Right renal cortex interstitium (tissue), 3 donors: ENCODE measurements at places on chromosomes 3 and 15.

GRCh38 chr15:36501063-36501678, 78.3 kb upstream of the CDIN1 start:
- no peak for DNase-seq

GRCh38 chr3:185362850-185363661, at the start of gene MAP3K13:
TSS of gene MAP3K13 (plus strand) at chr3:185363136. CDS start at chr3:185428582, 65,446 bp downstream.
- peak; percentile 77 for DNase-seq

DNA sequence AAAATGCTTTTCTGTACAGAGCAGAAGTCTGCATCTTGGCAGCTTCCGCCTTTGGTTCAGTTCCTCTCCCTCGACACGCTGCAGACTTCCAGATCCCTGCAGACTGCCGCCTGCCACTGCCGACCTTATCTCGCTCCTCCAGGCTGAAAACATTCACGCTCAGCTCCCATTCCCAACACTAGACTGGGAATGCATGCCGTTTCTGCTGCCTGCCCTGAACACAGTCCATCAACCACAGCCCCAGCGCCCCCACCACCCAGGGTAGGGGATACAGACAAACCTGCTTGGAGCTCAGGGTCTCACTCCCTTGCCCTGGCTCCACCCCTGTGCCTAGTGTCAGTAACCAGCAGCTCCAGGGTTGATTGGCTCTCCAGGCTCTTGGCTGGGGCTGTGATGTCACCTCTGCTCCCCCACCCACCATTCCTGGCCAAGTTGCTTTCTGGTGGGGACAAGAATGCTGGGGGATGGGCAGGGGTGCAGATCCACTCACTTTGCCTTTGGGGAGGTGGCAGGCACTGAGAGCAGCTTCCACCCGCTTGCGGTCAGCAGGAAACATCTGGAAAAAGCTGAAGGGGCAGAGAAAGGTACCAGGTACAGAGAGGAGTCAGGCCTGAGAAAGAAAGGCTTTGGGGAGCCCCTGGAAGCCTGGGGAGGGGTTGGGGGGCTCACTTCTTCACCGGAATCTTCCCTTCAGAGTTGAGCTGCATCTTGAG, 6.1 kb downstream of the PLCB2 start:
- no peak for DNase-seq

- DNase-seq: no peak
These were observed 50.3 kb upstream of the SNRK start for GRCh38 chr3:43236008-43236407.

DNA sequence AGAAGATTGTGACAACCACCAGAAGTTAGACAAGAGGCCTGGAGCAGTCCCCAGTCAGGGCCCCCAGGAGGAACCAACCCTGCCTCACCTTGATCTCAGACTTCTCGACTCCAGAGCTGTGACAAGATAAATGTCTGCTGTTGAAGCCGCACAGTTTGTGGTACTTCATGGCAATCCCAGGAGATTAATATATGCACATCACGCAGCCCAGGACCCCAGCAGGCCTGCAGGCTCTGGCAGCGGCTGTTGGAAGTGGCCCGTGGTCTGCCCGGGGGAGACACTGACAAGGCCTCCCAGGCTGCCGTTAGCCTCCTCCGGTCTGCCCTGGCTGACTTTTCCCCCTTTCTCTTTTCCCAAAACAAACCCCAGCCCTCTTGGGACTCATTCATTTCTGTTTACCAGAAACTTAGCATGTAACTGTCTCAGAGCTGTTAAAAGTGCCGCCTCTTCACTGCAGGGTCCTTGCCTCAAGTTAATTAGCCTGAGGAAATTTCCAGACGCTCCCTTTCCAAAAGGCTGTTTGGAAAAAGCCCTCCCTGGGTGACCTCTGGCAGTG, 183.5 kb upstream of the LYSMD4 start:
- no peak for DNase-seq

GRCh38 chr3:60456180-60456579, 795.1 kb downstream of the FHIT start:
- DNase-seq: no peak

GRCh38 chr3:142993958-142994442, 7.4 kb upstream of the U2SURP start:
- DNase-seq: peak; percentile 42

DNA sequence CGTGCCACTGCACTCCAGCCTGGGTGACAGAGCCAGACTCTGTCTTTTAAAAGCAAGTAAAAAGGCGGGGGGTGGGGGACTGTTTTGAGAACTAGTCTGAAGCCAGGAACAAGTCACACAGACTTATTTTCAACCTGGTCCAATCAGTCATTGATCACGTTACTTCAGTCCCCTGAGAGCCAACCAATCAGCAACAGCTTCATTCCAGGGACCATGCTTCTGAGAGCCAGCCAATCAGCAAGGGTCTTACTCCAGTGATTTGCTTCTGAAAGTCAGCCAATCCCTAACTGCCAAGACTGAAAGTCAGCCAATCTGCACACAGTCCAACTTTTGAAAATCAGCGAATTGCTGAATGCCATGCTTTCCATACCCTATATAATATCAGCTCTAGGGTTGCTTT, 48.6 kb upstream of the C15orf39 start:
- no peak for DNase-seq

DNA sequence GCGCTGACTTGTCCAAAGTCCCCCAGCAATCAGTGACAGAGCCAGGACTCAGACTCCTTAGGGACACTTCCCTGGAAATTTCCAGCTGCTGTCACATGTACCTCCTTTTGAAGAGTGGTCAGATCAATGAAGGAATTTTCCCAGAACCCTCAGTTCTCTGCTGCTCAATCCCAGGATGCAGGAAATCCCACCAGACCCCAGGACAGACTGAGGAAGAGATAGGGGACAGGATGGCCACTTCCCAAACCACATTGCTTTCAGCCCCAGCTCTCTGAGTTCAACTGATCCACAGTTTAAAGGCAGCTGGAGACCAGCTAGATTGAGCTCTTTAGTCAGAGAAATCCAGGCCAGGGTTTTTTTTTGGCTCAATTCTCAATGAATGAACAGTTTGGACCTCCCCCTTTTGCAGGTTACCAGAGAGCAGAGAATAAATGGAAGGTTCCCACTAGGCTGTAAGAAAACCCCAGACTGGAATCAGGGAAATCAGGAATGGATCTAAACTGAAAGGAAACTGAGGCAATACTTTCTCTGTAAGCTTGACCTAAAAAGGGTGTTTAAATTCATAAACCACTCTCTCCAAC, 1.5 kb downstream of the CYP1A1 start:
- peak; percentile 59 for DNase-seq

DNA sequence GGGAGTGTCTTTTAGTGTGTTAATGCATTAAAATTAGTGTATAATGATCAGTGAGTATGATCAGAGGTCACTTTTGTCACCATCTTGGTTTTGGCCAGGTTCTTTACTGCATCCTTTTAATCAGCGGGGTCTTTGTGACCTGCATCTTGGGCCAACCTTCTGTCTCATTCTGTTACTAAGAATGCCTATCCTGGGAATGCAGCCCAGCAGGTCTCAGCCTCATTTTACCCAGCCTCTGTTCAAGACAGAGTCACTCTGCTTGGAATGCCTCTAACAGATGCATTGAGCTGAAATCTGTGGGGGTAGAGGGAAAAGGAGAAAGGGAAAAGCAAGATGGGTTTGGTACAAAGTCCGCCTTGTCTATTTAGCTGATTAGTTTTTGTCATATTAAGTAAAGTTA, 5.3 kb upstream of the BLOC1S6 start:
- DNase-seq: no peak

GRCh38 chr3:183375337-183375736, 53.1 kb downstream of the MCF2L2 start:
- no peak for DNase-seq

DNA sequence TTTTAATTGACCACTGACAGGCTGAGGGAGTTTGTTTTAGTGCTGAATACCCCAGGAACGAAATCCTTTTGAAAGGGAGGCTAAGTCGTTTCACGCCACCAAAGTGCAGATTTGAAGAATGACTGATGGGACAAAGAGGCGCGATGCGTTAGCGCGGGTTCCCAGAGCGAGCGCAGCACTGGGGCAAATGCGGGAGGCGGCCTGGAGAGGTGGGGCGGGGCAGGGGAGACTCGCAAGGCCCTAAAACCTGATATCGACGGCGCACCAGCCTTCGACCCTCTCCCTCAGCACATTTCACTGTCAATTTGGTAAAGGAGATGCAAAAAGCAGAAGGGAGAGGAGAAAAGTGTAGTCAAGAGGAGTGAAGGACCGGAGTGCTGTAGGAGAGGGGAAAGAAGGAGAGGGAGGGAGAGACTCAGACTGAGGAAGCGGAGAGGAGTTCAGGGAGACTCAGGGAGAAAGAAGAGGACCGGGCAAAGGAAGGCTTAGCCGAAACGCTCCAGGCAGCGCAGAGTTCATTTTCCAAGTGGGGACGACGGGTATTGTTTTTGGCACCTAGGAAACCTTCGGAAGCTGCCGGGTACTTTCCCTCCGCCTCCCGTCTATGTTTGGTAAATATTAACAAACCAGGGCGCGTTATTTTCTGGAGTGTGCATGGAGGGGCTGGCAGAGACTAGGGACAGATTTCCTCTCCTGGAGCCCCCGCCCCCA, 3.8 kb upstream of the FOXB1 start:
- DNase-seq: no peak

DNA sequence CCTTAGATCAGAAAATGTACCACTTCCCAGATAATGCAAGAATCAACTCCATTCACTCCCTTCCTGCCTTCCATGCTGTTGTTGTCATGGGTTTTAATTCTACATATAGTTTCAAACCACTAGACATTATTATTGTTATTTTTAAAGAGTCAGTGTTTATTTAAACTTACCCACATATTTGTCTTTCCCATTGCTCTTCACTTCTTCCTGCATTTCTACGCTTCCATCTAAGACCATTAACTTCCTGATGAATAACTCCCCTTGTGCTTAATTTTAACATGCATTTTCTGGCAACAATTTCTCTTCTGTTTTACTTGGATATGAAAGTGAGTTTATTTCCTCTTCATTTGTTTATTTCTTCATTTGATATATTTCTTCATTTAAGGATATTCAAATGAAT, 127.1 kb upstream of the FHIT start:
- no peak for DNase-seq

- no peak for DNase-seq
These were observed 15.0 kb downstream of the MBNL1 start for GRCh38 chr3:152283492-152284381.

GRCh38 chr3:53253707-53254508, 1.9 kb downstream of the TKT start:
- DNase-seq: no peak

GRCh38 chr3:153242896-153243295, 80.9 kb downstream of the RAP2B start:
- no peak for DNase-seq

GRCh38 chr15:53936137-53936536, 42.1 kb upstream of the UNC13C start:
- DNase-seq: no peak

GRCh38 chr3:114308377-114308776, 14.5 kb downstream of the TIGIT start:
- DNase-seq: no peak

- DNase-seq: no peak
These were observed 154.6 kb downstream of the B3GALNT1 start for GRCh38 chr3:160950542-160950941.

- no peak for DNase-seq
These were observed 604 bp downstream of the GNAI2 start for GRCh38 chr3:50236484-50237132.

DNA sequence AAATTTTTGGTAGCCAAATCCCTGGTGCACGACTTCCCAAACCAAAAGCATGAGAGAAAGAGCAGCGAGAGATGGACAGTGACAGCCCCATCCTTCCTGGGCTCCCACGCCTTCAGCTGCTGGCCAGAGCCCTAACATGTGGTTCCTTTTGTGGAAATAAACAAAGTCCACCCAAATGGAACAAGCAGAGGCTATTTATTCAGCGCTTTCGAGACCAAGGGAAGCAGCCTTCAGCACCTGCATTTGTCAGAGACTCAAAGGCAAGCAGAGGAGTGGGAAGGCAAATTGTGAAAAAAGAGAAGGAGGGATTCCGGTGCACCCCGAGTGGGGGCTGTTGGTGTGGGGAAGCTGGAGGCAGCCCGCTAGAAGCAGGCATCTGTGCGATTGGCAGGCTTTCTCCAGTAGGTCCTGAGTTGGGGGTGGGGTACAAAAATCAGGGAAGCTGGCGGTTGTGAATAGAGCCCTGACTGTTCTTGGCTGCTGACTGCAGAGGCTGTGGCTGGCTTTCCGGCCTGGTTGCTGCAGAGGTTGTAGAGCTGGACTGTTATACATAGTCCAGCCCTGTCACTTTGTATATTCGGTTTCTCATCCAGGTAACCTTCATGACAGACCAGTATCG, 427.2 kb downstream of the OCA2 start:
- no peak for DNase-seq

DNA sequence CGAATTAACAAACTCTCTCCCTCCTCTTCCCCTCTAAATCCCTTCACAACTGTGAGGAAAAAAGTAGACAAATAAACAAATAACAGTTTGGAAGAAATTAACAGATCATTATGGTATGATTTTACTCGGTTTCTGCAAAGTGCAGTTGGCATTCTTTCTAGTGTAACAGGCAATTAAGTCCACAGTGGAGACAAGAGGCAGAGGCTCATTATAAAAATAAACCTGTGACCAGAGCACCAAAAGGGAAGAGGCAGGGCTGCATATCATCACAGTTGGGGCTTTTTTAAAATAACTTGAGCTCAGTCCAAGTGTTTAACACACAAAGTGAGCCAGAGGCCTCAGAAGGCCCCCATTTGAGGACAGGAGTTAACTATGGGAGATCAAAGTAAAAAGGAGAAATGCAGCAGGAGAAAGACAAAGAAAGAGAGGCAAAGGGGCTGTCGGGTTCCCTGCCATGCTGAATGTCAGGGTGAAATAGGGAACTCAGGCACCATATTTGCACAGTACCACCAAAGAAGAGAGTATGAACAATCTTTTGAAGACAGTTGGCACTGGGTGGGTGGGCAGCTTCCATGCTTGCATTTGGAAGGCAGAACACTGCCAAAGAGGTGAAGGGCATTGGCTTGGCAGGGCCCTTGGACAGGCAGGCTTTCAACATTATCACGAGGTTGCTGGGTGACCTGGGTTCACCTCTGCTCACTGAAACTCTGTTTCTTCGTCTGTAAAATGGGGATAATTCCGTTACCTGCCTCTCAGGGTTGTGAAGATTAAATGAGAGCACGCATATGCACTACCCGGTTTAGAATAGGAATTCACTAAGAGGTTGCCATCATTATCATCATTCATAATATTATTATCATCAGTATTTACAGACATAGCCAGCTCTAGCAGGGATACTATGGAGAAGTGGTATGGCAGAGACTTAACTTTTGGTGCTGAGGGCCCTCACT, 134.5 kb downstream of the MEX3B start:
- no peak for DNase-seq

DNA sequence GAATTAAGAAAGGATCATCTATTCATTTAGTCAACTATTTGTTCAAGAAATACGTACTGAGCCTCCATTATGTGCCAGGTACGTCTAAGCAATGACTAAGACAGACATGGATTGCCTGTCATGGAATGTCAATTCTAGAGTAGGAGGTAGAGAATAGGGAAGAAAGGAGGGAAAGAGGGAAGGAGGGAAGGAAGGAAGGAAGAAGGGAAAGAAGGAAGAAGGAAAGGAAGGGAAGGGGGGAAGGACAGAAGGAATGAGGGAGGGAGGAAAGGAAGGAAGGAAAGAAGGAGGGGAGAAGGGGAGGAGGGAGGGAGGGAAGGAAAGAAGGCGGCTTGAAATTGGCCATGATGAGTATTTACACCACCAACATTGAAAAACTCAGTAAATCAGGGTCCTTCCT, 39.3 kb upstream of the RFTN1 start:
- no peak for DNase-seq
